Activated CD4-positive, alpha-beta T cell treated with anti-CD3 and anti-CD28 coated beads, Interleukin-2, amount 10 ng/mL, durations not matched to agents 7 days and 5 days (primary cell): ENCODE measurements at places on chromosomes 1 and 21. TPM values are rescaled to one million over a fixed set of nuclear protein-coding genes. Genes with fewer than 3 reads are reported as not detected.

Gene TRPM2
- 13.9 TPM for total RNA-seq

DNA sequence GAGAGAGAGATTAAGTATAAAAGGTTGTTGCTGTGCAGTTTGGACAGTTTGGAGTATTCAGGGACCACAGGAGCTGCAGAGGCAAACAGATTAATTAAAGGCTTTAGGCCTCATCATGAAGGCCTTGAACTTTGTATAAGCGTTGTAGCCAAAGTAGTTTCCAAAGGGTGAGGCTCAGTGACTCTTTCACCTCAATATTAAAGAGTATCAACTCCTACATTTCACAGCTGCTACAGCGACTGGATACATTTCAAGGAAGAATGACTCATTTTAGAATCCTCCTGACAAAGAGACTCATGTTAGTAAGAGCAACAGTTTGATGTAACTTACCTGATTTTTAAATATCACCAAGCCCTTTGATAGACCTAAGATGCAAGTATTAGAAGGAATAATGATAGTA is 355.5 kb downstream of the HLX start:
- H3K27ac ChIP-seq, result no peak overlapping the region
- DNase-seq, result no peak
- no peak overlapping the region for H3K4me3 ChIP-seq
- H3K27me3 ChIP-seq, result no peaks in the 10 kb centered on the region
- no peaks in the 10 kb centered on the region for H3K4me1 ChIP-seq

- no peaks in the 10 kb centered on the region for H3K27me3 ChIP-seq
- no peaks in the 10 kb centered on the region for H3K36me3 ChIP-seq
- H3K4me3 ChIP-seq, result no peak overlapping the region
- peaks cover 4% of the 10 kb centered on the region for H3K4me1 ChIP-seq
These were observed 33.5 kb upstream of the LHX4 start for GRCh38 chr1:180196436-180197003.

Gene ZYG11B
- 14.5 TPM for total RNA-seq

DNA sequence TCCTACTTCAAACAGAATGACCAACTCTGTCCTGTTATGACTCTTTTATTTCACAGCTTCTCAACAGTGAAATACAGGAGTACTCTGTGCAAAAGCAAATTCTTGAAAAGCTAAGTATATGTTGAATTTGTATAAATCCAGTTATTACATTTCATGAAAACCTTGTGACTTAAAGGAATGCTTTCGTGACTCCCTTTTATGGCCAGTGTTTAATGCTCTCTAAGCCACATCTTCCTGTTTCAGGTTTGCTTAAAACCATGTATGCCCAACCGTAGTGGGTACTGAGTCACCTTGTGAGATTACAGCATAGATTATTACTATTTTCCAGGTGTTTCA is 40.2 kb upstream of the KIF1B start:
- H3K36me3 ChIP-seq, result peaks cover 66% of the 10 kb centered on the region
- peak overlapping the region; percentile 59 for H3K4me3 ChIP-seq
- H3K4me1 ChIP-seq, result peaks cover 59% of the 10 kb centered on the region
- H3K27me3 ChIP-seq, result no peaks in the 10 kb centered on the region
- DNase-seq, result peak; percentile 48

Gene PAQR6
- total RNA-seq, result 6.2 TPM

DNA sequence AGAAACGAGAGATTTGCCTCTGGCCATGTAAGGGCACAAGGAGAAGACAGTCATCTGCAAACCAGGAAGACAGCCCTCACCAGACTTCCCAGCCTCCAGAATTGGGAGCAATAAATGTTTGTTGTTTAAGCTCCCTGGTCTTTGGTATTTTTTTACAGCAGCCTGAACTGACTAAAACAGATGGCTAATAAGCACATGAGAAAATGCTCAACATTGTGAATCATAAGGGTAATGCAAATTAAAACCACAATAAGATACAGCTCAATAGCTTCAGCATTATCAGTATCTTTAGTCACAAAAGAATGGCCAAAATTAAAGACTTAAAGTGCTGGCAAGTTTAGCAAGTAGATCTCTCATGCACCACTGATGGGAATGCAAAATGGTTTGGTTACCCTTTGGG is 11.7 kb downstream of the UBE2G2 start:
- H3K36me3 ChIP-seq, result peaks cover 8% of the 10 kb centered on the region
- no peak overlapping the region for H3K4me3 ChIP-seq
- no peaks in the 10 kb centered on the region for H3K27me3 ChIP-seq

DNA sequence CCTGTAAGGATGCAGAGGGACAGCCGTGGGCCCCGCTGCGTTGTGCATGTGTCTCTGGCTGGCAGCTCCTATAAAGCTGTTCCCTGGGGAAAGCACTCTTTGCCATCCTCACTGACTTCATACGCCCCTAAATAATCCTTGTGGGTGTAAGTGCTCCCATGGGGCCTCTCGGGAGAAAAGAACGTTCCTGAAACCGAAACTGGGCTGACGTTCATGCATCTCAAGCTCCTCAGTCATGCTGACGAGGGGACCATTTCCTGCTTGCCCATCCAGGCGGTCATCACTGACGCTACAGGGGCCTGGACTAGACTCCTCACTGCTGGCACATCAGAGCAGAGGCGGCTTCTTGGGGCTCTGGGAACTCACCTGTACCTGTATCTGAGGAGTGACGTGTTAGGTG is 73.1 kb upstream of the USP24 start:
- no peaks in the 10 kb centered on the region for H3K27me3 ChIP-seq
- DNase-seq, result no peak
- no peak overlapping the region for H3K4me3 ChIP-seq

Gene CHIA
- total RNA-seq, result not detected

DNA sequence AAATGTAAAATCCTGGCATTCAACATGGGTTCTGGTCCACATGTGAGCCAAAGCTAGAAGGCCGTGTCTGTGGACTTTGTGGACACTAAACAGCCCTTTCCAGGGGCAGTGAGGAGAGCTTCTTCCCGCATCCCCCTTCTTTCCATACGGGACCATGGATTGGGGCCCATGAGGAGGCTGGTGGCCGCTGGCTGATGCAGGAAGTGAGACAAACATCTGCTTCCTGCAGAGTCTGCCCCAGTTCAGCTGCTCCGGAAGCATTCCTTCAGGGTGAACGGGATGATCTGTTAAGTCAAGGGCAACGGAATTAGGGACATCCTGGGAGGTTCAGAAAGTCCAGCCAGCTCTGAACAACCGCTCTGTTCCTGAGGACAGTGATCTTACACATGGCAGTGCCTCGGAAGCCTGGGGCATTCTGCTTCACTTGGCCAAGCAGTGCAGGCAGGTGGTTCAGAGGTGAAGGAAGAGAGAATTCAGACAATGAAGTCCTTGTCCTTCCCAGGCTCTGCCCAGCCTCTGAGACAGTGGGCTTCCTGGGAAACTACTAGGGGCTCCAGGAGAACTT is 1.5 kb downstream of the CA6 start:
- no peaks in the 10 kb centered on the region for H3K27me3 ChIP-seq
- peaks cover 84% of the 10 kb centered on the region for H3K4me1 ChIP-seq
- H3K36me3 ChIP-seq, result peaks cover 23% of the 10 kb centered on the region
- H3K27ac ChIP-seq, result peak overlapping the region; percentile 96
- peak; percentile 27 for DNase-seq

DNA sequence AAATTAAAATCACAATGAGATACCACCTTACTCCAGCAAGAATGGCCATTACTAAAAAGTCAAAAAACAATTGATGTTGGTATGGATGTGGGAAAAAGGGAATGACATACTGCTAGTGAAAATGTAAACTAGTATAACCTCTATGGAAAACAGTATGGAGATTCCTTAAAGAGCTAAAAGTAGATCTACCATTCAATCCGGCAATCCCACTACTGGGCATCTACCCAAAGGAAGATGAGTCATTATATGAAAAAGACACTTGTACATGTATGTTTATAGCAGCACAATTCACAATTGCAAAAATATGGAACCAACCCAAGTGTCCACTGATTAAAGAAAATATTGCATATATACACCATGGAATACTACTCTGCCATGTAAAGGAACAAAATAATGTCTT is 37.2 kb downstream of the SUSD4 start:
- no peak overlapping the region for H3K4me3 ChIP-seq
- H3K4me1 ChIP-seq, result peaks cover 18% of the 10 kb centered on the region
- H3K36me3 ChIP-seq, result no peaks in the 10 kb centered on the region
- H3K27ac ChIP-seq, result no peak overlapping the region

GRCh38 chr1:196466166-196466565 is 142.1 kb downstream of the KCNT2 start:
- no peak overlapping the region for H3K4me3 ChIP-seq
- H3K36me3 ChIP-seq, result no peaks in the 10 kb centered on the region
- H3K4me1 ChIP-seq, result no peaks in the 10 kb centered on the region
- no peak for DNase-seq
- H3K27me3 ChIP-seq, result no peaks in the 10 kb centered on the region

GRCh38 chr1:157113631-157114030 is 14.0 kb upstream of the ETV3L start:
- H3K4me3 ChIP-seq, result no peak overlapping the region
- H3K36me3 ChIP-seq, result no peaks in the 10 kb centered on the region
- peaks cover 15% of the 10 kb centered on the region for H3K4me1 ChIP-seq
- peaks cover 12% of the 10 kb centered on the region for H3K27me3 ChIP-seq
- no peak for DNase-seq

Gene VHLL
- total RNA-seq, result 0.52 TPM

- H3K27ac ChIP-seq, result no peak overlapping the region
- DNase-seq, result no peak
- H3K4me3 ChIP-seq, result no peak overlapping the region
- H3K4me1 ChIP-seq, result no peaks in the 10 kb centered on the region
- H3K27me3 ChIP-seq, result peaks cover 6% of the 10 kb centered on the region
These were observed 122.3 kb upstream of the BACE2 start for GRCh38 chr21:41045534-41046268.
